ENCODE measurements at places on chromosomes 13 and 19. TPM values are rescaled to one million over a fixed set of nuclear protein-coding genes. Genes with fewer than 3 reads are reported as not detected.

PEX11G gene
- total RNA-seq: 4.8 TPM

ZNF610 gene
- total RNA-seq: 0.24 TPM

SH2D3A gene
- 28.7 TPM for total RNA-seq

GRCh38 chr19:47713046-47714021 is at the start of gene EHD2:
Gene EHD2 (plus strand): TSS chr19:47713422. CDS start chr19:47716613, 3,191 bp downstream.
- ATAC-seq: peak; percentile 87

DNA sequence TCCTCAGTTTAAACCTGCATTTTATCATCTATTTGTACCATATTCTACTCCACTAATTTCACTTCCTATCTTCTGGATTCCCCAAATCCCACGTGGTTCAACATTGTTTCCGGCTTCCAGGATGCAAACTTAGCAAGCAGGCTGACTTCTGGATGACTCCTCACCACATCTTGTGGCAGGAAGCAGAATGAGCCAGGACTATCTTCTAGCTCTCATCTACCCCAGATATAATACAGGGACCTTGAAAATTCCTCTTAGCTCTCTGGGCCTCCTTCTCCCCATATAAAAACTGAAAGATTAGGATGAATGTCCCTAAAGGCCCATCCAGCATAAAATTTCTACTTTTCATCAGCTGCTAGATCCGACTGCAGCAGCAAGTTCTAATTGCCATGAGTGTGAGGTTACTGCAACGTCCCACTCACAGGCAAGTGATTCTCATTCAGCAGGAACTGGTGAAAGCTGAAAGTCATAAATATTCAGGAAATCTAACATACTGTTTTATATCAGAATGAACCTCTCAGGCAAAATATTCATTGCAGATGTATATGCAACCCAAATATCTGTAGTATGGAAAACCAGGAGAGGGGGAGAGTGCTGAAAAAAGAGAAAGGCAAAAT is 93.4 kb downstream of the KCTD12 start:
- ATAC-seq: no peak

DNA sequence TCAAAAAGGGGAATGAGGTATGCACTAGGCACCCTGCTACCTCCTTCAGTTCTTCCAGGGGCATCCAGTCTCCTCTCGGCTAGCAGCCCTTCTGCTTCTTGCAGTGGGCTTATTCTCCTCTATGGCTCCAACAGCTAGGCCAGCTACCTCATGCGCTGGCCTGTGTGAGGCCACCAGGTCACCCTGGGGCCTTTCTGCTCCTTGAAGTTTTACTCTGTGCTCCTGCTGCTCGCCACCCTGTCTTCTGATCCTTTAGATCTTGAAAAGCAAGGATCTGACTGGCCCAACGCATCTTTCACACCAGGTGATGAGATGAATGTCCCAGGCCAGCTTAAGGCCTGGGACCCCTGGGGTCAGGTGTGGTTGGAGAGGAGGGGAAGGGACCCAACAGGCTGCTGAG is 66.2 kb downstream of the RUBCNL start:
- no peak for ATAC-seq

All from esophagus mucosa (tissue), 1 donor.